Uterus (tissue), 4 donors: ENCODE measurements at places on chromosomes 4 and X. TPM values are rescaled to one million over a fixed set of nuclear protein-coding genes. Genes with fewer than 3 reads are reported as not detected.
A peak's percentile ranks its signal among the peaks of the same experiment; 100 is the strongest.

DNA sequence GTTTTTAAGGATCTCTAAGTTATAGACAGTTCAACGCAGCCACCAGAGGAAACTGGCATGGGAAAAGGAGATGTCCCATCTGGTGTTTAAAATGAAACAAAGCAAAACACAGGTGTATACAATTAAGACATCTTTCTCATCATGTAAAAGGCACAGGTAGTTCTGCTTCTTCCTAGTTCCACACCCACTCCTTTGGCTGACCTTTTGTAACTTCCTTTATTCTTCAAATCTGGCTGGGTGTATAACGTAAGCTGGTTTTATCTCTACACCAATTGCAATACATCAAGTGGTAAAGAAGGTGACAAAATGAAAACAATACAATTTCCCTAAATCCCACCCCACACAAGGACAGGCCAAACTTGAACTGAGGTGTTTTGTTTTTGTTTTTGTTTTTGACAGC is 27.3 kb upstream of the FBXW7 start:
- no peak overlapping the region for H3K4me3 ChIP-seq
- DNase-seq = no peak
- no peaks in the 10 kb centered on the region for H3K27me3 ChIP-seq
- H3K4me1 ChIP-seq = no peaks in the 10 kb centered on the region
- H3K27ac ChIP-seq = no peak overlapping the region
- no peaks in the 10 kb centered on the region for H3K36me3 ChIP-seq

DNA sequence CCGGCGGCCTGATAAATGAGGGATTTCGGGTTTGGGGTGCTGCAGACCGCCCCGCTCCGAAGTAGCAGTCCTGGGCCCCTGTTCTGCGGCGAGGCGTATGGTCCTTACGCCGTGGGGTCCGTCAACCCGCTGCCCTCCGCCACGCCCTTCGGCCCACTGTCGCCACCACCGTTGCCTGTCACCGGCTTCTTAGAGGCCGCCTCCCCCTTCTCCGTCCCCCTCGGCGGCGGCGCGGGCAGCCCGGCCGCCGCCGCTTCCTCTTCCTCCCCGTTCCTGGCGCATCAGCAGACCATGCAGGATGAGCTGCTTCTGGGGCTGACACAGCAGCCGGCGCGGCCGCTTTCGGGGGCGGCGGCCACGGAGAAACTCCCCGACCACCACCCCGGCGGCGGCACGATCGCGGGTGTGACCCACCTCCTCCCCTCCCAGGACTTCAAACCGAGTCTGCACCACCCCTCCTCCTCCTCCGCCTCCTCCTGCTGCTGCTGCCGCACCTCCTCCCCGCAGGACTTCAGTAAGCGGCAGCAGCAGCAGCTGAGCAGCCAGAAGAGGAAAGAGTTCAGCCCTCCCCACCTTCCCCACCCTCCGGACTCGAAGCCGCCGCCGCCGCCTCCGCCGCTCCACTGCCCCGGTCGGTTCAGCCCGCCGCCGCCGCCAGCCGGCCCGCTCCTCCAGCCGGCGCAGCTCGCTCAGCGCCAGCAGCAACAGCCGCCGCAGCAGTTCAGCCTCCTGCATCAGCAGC is 549 bp downstream of the CPEB2 start:
- H3K36me3 ChIP-seq = no peaks in the 10 kb centered on the region
- peak; percentile 64 for DNase-seq
- H3K4me3 ChIP-seq = peak overlapping the region; percentile 72
- peak overlapping the region; percentile 98 for H3K27ac ChIP-seq
- H3K4me1 ChIP-seq = no peaks in the 10 kb centered on the region
- no peaks in the 10 kb centered on the region for H3K27me3 ChIP-seq

The AR gene
- total RNA-seq = 40.2 TPM

The ZXDB gene
- 14.7 TPM for total RNA-seq

DNA sequence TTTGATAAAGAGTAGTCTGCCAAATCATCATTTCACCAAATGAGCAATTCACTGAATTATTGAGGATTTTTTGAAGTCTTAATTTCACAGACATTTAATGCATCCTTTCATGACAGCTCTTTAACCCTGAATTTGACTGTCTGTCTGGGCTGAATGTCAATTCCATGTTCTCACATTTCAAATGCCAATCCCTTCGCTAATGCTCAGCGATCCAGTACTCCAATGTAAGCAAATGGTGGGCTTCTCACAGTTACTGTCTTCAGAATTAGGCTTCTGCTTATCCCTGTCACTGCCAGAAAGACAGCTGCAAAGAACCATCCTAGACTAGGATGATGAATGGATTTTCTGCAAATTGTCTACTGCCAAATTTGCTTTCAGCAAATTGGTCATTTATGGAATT is 36.2 kb upstream of the USP38 start:
- no peak overlapping the region for H3K27ac ChIP-seq
- H3K27me3 ChIP-seq = no peaks in the 10 kb centered on the region
- DNase-seq = no peak

DNA sequence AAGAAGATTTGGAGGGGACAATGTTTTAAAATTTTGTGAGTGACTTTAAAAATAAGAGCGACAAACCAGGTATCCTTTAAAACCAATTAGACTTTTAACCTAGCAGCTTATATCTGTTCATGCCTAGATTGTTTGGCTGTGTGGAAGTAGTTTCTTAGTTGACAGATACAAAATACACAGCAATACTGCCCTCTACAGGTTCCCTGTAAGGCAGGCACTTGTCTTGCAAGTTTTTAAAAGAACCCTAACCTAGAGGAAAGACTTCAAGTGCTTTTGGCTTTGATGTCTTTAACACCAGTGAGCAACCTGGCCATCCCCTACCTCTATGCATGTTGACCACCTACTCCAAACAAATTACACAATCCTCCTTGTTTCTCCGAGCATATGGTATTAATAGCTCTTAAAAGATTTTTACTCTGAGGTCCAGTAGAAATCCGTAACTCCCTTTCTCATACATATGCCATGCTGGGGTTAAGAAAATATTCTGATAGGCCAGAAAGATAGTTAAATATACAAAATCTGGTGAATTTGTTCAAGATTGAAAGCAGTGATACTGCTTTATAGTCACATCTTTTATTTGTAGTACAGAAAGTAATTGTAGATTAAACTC is 273.0 kb downstream of the ARHGAP24 start:
- H3K27me3 ChIP-seq = no peaks in the 10 kb centered on the region
- no peaks in the 10 kb centered on the region for H3K36me3 ChIP-seq
- H3K4me1 ChIP-seq = no peaks in the 10 kb centered on the region
- no peak overlapping the region for H3K27ac ChIP-seq

GRCh38 chr4:14749910-14750309 is 252.4 kb upstream of the CPEB2 start:
- H3K27ac ChIP-seq = no peak overlapping the region
- DNase-seq = no peak
- no peaks in the 10 kb centered on the region for H3K4me1 ChIP-seq
- H3K36me3 ChIP-seq = no peaks in the 10 kb centered on the region

DNA sequence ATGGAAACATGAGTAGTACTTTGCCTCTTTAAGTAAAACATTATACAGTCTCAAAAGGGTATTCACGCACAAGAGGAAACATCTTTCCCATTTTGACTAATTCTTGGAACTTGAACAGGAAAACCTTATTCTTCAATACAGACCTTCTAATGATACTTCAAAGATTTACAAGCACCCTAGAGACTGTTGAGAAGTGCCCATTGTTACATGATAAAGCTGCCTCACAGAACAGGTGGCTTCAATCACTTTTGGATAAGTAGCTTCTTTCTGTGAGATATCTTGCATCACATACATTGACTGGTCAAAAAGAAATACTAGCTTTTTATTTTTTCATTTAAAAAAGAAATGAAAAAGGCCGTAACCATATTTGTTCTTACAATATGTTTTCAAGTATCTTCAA is 219.4 kb downstream of the EPHA5 start:
- H3K27me3 ChIP-seq = no peaks in the 10 kb centered on the region
- no peaks in the 10 kb centered on the region for H3K4me1 ChIP-seq
- no peak overlapping the region for H3K4me3 ChIP-seq
- H3K36me3 ChIP-seq = no peaks in the 10 kb centered on the region

GRCh38 chrX:40933132-40933705 is 152.0 kb upstream of the USP9X start:
- H3K27ac ChIP-seq = peak overlapping the region; percentile 81
- H3K4me3 ChIP-seq = no peak overlapping the region
- no peaks in the 10 kb centered on the region for H3K36me3 ChIP-seq
- H3K4me1 ChIP-seq = no peaks in the 10 kb centered on the region

DNA sequence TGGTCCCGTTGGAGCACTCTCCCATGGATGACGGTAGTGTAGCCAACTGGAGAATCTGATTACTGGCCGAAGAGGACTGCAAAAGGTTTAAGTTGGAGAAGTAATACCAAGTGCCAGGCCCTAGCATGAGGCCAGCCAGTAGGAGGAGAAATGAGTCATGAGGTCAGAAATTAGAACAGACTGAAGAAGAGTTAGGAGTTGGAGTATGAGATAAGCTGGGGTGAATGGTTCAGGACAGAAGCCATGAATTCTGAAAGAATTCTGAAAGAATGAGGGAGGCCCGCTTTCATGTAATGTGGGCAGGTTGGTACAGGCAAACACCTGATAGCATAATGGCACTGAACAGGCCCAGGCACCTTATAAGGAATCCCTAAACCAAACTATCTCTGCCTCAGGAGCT is 18.4 kb upstream of the STK26 start:
- H3K4me3 ChIP-seq = no peak overlapping the region
- no peak overlapping the region for H3K27ac ChIP-seq
- no peaks in the 10 kb centered on the region for H3K27me3 ChIP-seq
- no peak for DNase-seq
- no peaks in the 10 kb centered on the region for H3K4me1 ChIP-seq

The CDS1 gene
- not detected for total RNA-seq

DNA sequence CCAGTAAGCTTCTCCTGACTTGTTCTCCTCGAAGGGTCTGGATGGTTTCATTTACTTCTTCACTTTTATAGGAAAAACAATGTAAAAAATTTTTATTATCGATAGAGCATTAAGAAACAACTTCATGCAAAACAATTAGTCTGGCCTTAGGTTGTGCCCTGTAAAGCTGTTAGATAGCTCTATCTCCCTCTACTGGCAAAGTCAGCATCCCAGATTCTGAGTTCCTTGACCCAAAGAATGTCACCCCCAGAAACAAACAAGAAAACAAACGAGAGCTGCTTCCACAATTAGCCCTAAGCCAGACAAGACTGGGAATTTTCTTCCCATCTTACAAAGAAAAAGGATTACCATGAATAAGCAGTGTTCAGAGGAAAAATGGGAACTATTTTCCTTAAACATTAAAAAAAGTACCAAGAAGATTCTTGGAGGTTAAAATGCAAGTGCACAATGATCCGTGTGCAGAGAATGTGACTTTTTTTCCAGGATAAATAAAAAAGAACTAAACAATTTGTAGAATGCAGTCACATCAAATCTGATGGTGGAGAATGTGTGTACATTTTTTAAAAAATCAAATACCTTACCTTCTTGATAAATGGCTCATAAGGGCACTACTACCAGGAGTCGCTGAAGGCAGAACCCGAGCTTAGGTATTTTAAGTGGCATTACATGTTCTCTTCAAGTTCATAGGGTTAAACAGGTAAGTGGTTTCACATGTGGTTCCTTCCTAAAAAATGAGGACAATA is 293.2 kb downstream of the FBXO8 start:
- peak; percentile 20 for DNase-seq
- H3K4me1 ChIP-seq = no peaks in the 10 kb centered on the region
- H3K27me3 ChIP-seq = no peaks in the 10 kb centered on the region
- H3K27ac ChIP-seq = peak overlapping the region; percentile 34
- no peaks in the 10 kb centered on the region for H3K36me3 ChIP-seq

DNA sequence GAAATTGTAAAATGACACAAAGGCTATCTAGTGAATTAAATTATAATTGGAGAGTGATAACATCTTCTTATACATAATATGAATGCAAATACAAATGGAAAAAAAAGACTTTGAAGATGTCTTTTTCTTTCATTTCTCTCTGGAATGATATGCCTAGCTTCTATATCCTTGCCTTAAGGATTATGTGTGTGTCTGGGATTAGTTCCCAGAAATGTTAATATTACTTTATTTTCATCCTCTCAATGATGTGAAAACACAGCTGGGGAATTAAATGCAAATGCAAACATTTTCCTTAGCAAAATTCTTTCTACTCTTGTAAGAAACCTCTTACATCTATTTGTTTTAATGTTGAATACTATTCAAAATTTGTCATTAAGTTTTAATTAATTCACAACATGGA is 441.9 kb downstream of the FSTL5 start:
- H3K27ac ChIP-seq = no peak overlapping the region
- DNase-seq = no peak
- no peaks in the 10 kb centered on the region for H3K4me1 ChIP-seq

The ATP2B3 gene
- total RNA-seq = not detected

The MAGED1 gene
- total RNA-seq = 164 TPM

- peak overlapping the region; percentile 78 for H3K27ac ChIP-seq
- no peaks in the 10 kb centered on the region for H3K4me1 ChIP-seq
- peak overlapping the region; percentile 46 for H3K4me3 ChIP-seq
Observed at GRCh38 chr4:37453281-37453998, 208.9 kb downstream of the NWD2 start.

The GAB3 gene
- 7.7 TPM for total RNA-seq

- H3K4me1 ChIP-seq = no peaks in the 10 kb centered on the region
- no peak overlapping the region for H3K4me3 ChIP-seq
- no peak for DNase-seq
- no peaks in the 10 kb centered on the region for H3K27me3 ChIP-seq
- H3K36me3 ChIP-seq = no peaks in the 10 kb centered on the region
Observed at GRCh38 chr4:157372154-157372553, 151.6 kb downstream of the GRIA2 start.

DNA sequence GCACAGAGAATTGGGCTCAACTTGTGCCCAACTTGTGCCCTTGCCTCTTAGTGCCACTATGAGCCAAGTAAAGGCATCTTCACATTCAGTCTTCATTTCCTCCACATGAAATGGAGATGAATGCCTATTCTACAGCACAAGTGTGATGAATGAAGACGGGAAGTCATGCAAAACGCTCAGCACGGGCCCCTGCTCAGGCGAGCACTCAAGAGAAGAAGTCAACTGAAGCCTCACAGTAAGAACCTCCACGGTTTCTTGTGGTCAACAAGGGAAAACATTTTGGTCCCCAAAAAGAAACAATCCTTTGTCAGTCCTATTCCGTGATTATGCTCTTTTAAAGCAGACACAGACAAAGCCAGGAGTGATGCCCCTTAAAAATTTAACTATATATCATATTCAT is 87.0 kb downstream of the IRF2 start:
- no peak for DNase-seq
- peak overlapping the region; percentile 75 for H3K27ac ChIP-seq
- no peaks in the 10 kb centered on the region for H3K4me1 ChIP-seq

The SORCS2 gene
- 17.1 TPM for total RNA-seq

DNA sequence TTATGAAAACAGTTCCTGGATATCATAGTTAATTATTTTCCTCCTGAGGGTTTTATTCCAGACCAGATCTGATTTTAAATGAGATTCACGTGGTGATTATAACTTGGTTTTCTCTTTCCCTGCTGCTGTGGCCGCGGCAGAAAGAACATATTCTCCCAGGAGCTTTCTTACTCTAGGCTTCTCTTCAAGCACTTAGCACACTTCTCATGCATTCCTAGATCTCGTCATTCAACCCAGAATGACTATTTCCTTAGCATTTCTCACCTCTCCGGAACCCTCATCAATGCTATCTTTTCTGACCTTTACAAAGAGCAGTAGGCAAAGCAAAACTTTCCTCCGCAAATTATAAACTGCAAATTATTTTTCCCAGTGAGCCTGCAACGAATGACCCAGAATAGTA is 122.9 kb downstream of the GPAT3 start:
- no peak for DNase-seq
- H3K27ac ChIP-seq = no peak overlapping the region
- no peak overlapping the region for H3K4me3 ChIP-seq
- H3K36me3 ChIP-seq = no peaks in the 10 kb centered on the region
- H3K27me3 ChIP-seq = no peaks in the 10 kb centered on the region

The H2BW2 gene
- not detected for total RNA-seq
